GM12864 (cell line): ENCODE measurements at places on chromosomes 7 and 10.

DNA sequence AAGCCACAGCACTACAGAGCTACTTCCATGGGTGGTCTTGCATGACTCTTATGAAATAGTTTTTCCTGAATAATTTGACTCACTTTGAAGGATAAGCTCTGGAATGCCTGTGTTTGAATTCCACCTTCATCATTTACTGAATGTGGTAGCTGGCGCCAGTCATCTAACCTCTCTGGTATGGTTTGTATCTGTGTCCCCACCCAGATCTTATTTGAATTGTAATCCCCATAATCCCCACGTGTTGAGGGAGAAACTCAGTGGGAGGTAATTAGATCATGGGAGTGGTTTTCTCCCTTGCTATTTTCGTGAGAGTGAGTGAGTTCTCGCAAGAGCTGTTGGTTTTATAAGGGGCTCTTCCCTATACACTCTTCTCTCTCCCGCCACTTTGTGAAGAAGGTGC lies 11.2 kb upstream of the SLC13A1 start:
- no peak for DNase-seq

DNA sequence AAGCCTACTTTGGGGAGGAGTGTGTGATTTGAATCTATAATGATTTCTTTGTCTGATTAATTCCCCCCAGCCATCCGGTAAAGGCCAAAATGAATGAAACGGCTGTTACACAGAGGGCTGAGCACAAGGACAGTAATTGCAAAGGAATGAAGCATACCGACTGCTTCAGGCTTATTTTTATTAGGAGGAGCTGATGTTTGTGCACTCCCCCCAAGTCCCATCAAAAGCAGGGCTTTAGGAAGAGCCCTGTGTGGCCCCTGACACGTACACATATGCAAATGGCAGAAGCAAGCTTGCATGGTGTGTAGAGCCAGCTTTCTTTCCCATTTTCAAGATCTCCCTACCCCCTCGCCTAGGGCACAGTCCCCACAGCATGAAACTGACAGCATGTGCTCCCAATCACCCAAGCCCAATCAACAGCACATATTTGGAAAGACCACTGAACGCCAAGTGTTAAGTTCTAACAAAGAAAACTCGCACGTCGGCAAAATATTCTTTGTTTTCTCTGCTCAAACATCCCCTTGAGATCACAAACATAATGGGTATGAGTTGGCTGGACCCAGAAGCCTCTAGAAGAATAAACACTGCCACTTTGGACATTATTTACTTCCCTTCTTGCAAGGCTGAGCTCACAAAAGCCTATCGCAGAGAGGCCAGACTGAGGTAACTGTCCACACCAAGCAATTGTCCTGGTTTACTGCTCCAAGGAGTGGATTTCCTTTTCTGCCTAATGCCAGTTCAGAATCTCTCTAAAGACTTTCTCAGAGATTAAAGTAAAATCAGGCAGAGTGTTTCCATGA lies 143.0 kb downstream of the CUBN start:
- DNase-seq: no peak

- no peak for DNase-seq
These were observed 61.0 kb downstream of the KLHDC10 start for GRCh38 chr7:130131191-130131834.

- no peak for DNase-seq
These were observed 18.7 kb downstream of the FRMD4A start for GRCh38 chr10:14312014-14312413.

GRCh38 chr7:24896031-24896501 lies 83.9 kb downstream of the OSBPL3 start:
- peak; percentile 80 for DNase-seq

DNA sequence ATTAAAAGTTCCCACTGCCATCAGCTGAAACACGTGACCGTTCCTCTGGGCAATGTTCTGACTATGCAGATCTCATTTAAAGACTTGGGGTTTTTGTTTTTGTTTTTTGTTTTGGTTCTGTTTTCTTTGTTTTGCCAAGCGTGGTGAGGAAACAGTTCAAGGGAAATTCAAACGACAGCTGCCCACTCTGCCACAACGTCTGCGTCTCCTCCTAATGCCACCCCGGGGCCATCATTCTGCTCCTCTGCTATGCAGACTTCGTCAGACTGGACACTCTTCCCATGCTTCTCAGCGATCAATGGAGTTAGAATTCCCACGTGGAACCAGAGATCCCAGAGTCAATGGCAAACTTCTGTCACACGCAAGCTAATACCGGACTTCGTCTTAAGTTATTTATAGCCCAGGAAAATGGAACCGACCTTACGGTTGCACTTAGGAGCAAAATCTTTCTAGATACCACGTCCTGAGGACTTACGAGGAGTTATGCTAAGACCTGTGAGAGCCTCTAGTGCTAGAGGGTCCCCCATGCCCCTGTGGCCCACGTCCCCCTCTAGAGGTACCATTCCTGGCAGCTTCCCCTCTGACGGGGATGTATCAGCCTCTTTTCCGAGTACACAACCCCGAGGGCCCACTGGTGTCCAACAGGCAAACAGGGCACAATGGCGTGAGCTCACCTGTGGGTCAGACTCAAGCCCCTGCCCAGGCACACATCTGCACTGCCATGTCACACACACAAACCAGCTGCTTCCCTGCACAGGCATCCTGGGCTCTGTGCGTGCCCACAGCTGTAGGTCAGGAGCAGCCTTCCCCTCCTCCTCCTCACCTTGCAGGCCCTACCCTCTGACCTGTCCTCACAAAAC lies 24.4 kb downstream of the EBF3 start:
- DNase-seq: no peak

DNA sequence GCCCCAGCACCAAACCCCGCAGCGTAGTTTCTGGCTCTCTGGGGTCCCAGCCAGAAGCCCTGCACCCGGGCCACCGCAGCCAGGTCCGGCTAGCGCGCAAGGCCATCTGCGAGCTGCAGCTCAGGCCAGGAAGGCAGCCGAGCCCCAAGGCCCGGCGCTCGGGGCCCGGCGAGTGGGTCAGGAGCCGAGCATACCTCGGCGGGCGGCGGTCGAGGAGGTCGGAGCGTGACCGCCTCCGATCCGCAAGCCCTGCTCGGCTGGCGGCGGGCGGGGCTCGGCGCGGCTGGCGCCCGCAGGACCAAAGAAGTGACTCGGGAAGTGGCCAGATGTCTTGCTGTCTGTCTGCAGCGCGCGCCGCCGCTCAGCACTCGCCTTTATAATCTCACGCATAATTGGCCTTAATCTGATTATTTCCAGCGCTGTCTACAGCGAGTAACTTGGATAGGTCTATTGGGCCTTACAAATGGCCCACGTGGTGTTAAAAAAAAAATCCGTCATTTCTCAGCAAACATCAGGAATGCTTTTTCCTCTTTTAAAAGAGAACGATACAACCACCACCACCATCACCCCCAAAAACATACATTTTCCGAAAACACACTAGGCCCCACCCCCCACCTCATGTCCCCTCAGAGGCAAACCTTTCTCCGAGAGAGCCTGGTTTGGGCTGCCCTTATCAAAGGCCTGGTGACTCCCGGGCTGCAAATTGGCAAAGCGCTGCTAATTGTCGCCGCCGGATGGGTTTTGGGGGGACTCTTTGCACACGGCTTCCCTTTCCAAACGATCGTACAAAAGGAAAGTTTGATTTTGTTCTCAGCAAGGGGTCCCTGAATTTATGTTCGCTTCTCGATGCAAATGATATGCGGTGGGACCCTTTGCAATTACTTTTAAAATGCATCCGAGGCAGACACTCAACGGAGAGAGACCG lies at the start of gene DRGX:
TSS of gene DRGX (minus strand) at position 349 of the 925 bp plus-strand sequence. CDS start 649 bp downstream, outside the sequence.
- DNase-seq: no peak

- no peak for DNase-seq
These were observed 63.8 kb upstream of the NMT2 start for GRCh38 chr10:15232279-15232678.

DNA sequence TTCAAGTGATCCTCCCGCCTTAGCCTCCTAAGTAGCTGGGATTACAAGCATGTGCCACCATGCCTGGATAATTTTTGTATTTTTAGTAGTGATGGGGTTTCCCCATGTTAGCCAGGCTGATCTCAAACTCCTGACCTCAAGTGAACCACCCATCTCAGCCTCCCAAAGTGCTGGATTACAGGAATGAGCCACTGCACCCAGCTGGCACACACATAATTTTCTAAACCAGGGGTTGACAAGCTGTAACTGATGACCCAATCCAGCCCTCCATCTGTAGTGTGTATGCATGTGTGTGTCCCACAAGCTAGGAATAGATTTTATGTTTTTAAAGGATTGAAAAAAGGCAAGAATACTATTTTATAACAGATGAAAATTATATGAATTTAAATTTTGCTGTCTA lies 125.9 kb upstream of the INSYN2A start:
- DNase-seq: no peak

- no peak for DNase-seq
These were observed 70.3 kb upstream of the PIP4K2A start for GRCh38 chr10:22784668-22785067.

DNA sequence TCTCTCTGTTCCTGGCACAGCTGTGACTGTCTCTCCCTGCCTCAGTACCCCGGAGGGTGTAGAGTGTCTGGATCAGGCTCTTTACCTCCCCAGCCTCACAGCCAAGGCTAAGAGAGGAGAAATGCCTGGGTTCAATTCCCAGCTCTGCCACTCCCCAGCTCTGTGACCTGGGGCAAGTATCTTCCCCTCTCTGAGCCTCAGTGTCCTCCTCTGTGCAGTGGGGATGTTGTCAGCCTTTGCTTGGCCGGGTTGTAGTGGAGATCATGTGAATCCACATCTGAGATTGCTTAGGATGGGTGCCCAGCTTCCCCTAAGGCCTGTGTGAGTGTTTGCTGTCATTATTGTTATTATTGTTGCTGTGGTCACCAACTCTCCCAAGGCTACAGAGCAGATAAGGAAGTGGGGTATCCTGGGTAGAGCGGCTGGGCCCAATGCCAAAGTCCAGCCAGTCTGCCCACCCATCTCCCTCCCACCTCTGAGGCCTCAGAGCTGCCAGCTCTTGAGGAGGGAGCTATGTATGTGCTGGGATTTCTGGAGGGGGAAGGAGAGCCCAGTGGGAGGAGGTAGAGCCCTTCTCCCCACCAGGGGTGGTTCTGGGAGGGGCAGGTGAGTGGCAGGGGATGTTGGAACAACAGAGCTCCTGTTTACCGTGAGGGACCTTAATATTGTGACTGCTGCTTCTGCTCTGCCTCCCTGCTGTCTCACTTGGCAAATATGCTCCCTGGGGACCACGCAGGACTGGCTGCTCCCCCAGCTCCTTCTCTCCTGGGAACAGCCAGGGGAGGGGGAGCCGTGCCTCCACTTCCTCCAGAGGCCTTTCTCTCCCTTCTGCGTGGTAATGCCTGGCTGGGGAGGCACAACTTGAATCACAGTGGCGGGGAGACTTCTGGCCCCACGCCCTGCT lies 170.5 kb downstream of the RPS24 start:
- DNase-seq: no peak

GRCh38 chr10:67696029-67696428 lies at the start of gene CTNNA3:
Gene CTNNA3 (minus strand): TSS chr10:67696195.
- no peak for DNase-seq

DNA sequence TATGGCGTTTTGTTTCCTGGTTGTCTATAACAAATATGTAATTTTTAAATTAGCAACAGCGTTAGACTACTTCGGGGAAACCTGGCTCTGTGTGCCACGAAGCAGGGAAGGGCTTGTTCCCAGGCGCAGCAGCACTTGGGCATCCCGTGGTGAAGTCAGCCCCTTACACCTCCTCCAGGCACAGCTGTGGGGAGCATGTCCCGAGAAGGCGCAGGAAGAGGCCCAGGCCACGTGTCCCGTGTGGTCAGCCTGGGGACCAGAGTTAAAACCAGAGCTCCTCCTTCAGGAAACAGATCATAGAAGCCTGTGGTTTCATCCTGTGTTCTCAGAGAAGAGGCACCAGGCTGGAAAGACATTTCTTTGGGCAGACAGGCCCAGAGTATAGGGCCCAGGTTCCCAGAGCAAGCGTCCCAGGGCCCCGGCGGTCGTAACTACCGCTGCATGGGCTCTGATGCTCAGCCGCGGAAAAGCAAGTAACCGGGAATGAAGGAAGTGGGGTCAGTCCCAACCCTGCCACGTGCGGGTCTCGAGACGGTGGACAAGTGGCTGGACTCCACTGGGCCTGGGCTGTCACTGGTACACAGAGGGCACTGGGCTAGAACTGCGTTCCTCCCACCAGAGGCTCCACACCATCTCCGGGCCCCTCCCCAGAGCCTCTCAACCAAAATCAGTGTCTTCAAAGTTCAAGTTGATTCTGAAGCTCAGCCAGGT lies 7.1 kb downstream of the NUDT1 start:
- no peak for DNase-seq

DNA sequence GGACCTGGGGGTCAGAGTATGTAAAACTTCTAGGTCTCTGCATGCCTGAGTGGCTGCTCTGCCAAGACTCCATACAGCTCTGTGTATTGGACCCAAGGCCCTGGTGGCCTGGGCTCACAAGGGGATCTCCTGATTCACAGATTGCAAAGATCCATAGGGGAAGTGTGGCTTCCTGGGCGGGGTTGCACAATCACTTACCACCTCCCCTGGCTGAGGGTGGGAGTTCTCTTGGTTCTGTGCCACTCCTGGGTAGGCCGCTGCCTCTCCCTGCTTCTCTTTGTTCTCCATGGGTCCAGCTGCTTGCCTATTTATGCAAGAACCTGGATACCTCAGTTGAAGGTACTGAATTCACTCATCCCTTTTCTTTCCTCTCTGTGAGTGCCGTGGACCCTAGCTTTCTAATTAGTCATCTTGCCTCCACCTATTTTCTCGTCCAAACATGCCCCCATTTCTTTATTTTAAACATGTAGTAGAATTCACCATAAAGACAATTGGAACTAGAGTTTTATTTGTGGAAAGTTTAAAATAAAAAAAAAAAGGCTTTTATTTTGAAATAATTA lies 18.5 kb upstream of the AGR3 start:
- DNase-seq: no peak

DNA sequence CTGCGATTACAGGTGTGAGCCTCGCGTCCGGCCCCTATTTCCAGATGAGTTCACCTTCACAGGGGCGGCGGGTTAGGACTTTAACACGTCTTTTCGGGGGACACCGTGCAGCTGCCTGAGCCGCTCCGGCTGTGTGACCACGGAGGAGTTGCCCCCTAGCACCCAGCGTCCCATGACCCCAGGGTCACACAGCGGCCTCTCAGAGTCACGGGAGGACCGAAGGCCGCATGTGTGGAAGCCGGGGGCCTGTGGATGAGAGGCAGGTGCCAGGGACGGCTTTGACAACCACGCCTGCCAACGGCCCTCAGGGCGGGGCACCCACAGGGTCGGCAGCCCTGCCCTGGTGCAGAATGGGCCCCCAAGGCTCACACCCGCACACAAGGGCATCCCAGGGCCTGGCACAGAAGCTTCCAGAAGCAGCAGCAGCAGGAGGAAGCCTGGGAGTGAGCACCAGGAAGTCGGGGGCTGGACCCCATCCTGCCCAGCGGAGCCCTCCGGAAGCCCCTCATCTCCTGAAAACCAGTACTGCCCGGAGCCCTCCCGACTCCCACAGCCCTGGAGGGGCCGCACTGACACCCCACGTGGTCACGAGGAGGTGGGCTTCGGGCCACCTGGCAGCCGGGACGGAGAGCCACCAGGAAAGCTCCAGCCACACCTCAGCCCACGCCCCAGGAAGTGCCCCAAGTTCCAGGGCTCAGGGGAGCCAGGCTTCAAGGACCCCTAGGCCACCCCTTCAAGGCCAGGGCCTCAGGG lies 32.7 kb downstream of the ADAP1 start:
- no peak for DNase-seq

DNA sequence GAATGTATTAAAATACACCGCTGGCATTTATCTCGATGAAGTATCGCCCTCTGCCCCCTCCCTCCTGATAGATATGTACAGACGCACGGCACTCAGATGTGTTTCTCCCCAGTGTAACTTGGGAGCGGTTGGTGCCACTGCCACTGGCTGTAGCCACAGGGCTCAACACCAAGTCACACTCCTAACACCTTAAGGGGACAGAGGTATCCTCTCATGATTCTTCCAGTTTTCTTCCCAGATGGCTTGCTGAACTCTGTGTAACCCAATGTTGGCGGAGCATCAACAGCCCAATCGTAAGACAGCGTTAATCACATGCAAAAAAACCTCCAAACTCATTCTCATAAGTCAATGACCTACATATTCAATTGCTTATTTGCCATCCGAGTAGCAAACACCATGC lies 35.5 kb downstream of the CTBP2 start:
- no peak for DNase-seq
